SJSA1 (cell line): ENCODE measurements at places on chromosomes 16 and 17. TPM values are rescaled to one million over a fixed set of nuclear protein-coding genes. Genes with fewer than 3 reads are reported as not detected.

GRCh38 chr17:61618950-61619349 lies 27.9 kb upstream of the NACA2 start:
- no peak overlapping the region for H3K27ac ChIP-seq
- no peaks in the 10 kb centered on the region for H3K4me1 ChIP-seq
- no peaks in the 10 kb centered on the region for H3K36me3 ChIP-seq
- no peak for DNase-seq
- H3K4me3 ChIP-seq = no peak overlapping the region
- no peaks in the 10 kb centered on the region for H3K27me3 ChIP-seq

GRCh38 chr17:3528403-3528851 lies 29.2 kb downstream of the TRPV3 start:
- no peak overlapping the region for H3K4me3 ChIP-seq
- no peaks in the 10 kb centered on the region for H3K36me3 ChIP-seq
- DNase-seq = no peak
- H3K27ac ChIP-seq = no peak overlapping the region
- H3K27me3 ChIP-seq = no peaks in the 10 kb centered on the region
- no peaks in the 10 kb centered on the region for H3K4me1 ChIP-seq

GRCh38 chr17:81322271-81323082 lies 27.4 kb upstream of the SLC38A10 start:
- H3K27ac ChIP-seq = no peak overlapping the region
- H3K36me3 ChIP-seq = no peaks in the 10 kb centered on the region
- H3K4me1 ChIP-seq = no peaks in the 10 kb centered on the region
- no peaks in the 10 kb centered on the region for H3K27me3 ChIP-seq

GRCh38 chr16:88928405-88929090 lies 48.5 kb downstream of the CBFA2T3 start:
- no peaks in the 10 kb centered on the region for H3K36me3 ChIP-seq
- no peak overlapping the region for H3K27ac ChIP-seq
- no peak for DNase-seq
- H3K4me1 ChIP-seq = peaks cover 20% of the 10 kb centered on the region

- H3K27ac ChIP-seq = no peak overlapping the region
- H3K27me3 ChIP-seq = no peaks in the 10 kb centered on the region
- DNase-seq = no peak
- H3K4me1 ChIP-seq = no peaks in the 10 kb centered on the region
- H3K4me3 ChIP-seq = no peak overlapping the region
Observed at GRCh38 chr16:9279291-9280068, 188.0 kb downstream of the HAPSTR1 start.

- no peaks in the 10 kb centered on the region for H3K27me3 ChIP-seq
- H3K4me1 ChIP-seq = peaks cover 14% of the 10 kb centered on the region
- H3K36me3 ChIP-seq = no peaks in the 10 kb centered on the region
- no peak for DNase-seq
- H3K4me3 ChIP-seq = no peak overlapping the region
Observed at GRCh38 chr16:84548971-84549844, 44.7 kb upstream of the MEAK7 start.

DNA sequence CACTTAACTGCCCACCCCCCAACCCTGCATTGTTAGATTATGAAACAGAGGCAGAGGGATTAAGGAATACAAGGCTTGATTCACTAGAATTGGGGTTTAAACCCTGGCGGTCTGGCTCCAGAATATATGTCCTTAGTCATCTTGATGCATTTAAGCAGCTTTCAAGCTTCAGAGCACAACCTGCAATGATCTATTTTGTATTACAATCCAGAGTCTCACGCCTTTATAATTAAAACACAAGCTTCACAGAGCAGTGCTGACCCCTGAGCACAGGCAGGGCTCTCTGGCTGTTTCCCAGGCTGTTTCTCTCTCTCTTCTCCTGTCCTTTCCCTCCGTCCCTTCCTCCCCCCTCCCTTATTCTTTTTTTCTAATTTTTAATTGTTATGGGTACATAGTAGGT lies 209.1 kb downstream of the SPECC1 start:
- H3K36me3 ChIP-seq = peaks cover 9% of the 10 kb centered on the region; the same call in 1 of the 2 replicates
- no peaks in the 10 kb centered on the region for H3K4me1 ChIP-seq
- H3K27ac ChIP-seq = no peak overlapping the region
- no peaks in the 10 kb centered on the region for H3K27me3 ChIP-seq

- no peaks in the 10 kb centered on the region for H3K4me1 ChIP-seq
- no peaks in the 10 kb centered on the region for H3K27me3 ChIP-seq
- H3K36me3 ChIP-seq = no peaks in the 10 kb centered on the region
- DNase-seq = no peak
- H3K27ac ChIP-seq = no peak overlapping the region
- no peak overlapping the region for H3K4me3 ChIP-seq
Observed at GRCh38 chr17:32746698-32747097, 130.2 kb downstream of the MYO1D start.

- H3K4me1 ChIP-seq = no peaks in the 10 kb centered on the region
- no peaks in the 10 kb centered on the region for H3K36me3 ChIP-seq
- H3K27me3 ChIP-seq = 0 out of 2 replicates have a peak, but pooled peaks cover 3% of the 10 kb centered on the region
- no peak for DNase-seq
Observed at GRCh38 chr16:81283044-81283443, 31.7 kb upstream of the GAN start.

Gene NOG
- 11.0 and 13.2 TPM in 2 replicates for total RNA-seq

Gene DNAAF8
- 0.38 and 1.1 TPM in 2 replicates for total RNA-seq

Gene RRAD
- total RNA-seq = 0.16 and 0.39 TPM in 2 replicates

Gene ATP1B2
- total RNA-seq = not detected in 2 replicates

Gene SLC5A10
- total RNA-seq = 0.13 TPM in 1 of 2 replicates, not detected in the other

Gene CES4A
- total RNA-seq = not detected in 2 replicates

Gene HBQ1
- not detected in 2 replicates for total RNA-seq

Gene KRTAP3-2
- not detected in 2 replicates for total RNA-seq

Gene TSPOAP1
- 0.05 TPM in 1 of 2 replicates, not detected in the other for total RNA-seq
